NCI-H526 treated with DMSO at 0.1 percent for 48 hours (cell line): ENCODE measurements at places on chromosomes 5 and 9.

GRCh38 chr5:158463188-158463587, 604.2 kb upstream of the CLINT1 start:
- no peak for DNase-seq

DNA sequence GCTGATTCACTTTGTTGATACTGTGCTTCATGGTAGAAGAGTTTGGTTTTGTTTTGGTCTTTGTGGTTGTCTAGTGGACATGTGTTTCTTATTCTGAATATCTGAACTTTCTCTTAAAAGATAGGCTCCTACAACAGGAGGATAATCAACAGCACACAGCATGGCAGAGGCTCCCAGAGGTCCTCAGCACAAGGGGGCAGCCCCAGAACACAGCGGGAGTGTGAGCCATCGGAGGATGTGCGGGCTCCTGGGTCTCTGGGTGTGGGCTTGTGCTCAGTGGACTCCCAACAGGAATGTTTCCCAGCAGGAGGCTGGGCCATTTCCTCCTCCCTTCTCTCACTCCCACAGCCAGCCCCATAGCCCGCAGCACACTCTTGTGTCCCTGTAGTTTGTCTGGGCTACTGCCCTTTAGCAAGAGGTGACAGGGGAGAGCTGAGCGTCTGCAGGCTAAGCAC, 164.3 kb upstream of the OTULINL start:
- no peak for DNase-seq

DNA sequence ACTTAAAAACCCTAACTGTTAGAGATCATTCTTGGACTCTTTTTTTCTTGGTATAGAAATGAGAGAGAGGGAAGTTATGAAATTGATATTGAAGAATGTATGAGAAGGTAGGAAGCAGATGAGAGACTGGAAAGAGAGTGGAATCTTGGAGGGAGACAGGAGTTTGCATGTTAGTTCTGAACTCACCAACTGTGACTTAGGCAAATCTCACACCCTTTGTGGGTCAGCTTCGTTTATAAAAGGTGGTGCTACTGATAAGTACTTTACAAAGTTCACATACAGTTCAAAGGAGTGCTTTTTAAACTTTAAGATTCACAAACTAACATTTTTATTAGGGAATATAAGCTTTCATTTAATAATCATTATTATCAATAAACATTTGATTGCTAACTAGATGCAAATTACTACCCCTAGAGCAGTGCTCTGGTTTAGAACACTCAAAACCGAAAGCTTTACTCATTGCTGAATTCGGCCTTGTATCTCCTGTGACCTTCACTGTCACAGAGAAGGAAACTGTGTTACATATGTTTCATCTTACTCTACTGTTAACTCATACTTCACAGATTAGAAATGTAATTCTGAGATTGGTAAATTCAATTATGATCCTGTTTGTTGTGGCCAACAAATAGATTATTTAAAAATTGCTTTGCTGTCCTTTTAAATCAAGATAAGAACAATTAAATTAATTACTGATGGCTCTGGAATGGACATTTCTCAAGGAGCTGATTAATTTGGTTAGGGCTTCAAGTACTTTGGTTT, 143.2 kb downstream of the RMI1 start:
- peak; percentile 7 for DNase-seq

DNA sequence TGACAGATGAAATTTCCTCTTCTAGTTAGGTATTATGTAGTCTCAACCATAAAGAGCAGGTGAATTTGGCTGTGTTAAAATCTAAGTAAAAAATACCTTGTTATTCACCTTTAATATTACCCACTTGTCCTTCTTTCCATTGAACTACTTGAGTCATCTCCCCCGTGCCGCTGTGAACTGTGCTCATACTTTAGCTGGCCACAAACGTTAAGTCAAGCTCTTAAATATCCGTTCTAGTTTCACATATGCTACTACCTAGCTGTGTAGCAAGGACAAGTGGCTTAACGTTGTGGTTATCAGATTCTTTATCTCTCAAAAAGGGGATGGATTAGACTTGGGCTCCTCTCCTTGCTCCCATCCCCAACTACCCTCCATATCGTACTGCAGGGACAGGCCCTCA, 110.4 kb downstream of the EFNA5 start:
- DNase-seq = no peak

DNA sequence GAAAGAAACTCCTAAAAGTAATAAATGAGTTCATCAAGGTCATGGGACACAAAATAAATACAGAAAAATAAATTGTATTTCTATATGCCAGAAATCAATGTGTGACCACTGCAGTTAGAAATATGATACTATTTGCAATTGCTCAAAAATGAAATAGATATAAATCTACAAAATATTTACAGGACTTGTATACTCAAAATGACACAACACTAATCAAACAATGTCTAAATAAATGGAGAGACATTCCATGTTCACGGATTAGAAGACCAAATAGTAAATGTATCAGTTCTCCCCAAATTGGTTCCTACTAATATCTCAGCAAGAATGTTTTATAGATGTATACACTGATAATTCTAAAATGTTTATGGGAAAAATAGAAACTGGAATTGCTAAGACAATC, 345.3 kb downstream of the NR2F1-AS1 start:
- no peak for DNase-seq

DNA sequence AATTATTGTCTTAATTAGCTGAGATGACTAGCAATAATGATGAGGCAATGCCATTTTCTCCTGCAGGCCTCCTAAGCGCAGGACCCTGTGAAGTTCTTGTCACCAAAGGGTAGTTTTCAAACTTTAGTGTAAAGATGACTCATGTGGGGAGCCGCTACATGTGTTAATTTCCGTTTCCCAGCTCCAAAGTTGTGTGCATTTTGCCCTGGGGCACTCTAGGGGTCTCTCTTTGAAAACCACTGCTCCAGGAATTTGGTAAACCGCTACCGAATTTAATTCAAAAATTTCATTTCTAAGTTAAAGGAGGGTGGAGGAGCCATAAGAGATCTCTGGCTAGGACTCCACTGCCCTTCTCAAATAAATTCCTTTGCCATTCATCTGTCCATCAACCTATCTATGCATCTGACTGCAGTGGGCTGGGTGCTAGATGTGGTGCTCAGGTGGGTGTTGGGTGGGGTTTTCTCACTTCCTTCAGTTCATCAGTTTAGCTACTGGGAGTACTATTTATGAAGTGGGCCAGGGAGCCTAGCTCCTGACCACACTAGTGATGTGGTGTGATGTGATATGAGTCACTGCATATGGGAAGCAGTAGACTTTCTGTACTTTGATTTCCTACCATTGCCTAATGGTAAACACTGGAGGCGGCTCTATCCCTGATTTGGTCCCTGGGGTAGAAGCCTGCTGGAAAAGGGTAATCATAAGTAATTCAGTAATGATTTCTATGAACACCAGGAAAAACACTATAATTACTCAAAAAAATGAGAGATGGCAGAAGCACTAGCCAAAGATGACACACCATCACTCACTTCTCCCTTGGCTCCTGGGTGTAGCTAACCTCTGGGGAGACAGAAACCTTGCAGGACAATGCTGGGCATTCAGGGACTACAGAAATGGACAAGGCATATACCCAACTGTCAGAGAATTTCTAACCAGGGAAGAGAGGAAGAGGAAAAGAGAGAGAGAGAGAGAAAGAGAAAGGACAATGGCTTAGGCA, 4.0 kb upstream of the ZSWIM6 start:
- DNase-seq = no peak

- DNase-seq = no peak
Observed at GRCh38 chr5:157326440-157327005, 60.6 kb downstream of the CYFIP2 start.

DNA sequence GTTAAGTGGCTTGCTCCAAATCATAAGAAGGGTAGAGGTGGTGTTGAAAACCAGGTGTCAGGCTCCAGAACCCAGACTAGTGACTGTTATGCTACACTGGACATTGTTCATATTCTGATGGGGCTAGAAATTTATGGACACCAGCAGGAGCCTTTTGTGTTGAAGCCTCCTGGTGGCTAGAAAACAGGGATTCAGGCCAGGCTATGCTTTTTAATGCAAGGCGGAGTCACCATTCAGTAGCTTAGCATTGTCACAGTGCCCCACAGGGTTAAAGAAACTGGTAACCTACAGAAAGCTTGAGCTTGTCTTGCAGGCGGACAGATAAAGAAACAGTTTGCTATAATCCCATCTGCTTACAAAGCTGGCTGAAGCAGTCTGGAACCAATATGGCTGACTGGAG, 23.0 kb upstream of the GOLM1 start:
- DNase-seq = no peak

DNA sequence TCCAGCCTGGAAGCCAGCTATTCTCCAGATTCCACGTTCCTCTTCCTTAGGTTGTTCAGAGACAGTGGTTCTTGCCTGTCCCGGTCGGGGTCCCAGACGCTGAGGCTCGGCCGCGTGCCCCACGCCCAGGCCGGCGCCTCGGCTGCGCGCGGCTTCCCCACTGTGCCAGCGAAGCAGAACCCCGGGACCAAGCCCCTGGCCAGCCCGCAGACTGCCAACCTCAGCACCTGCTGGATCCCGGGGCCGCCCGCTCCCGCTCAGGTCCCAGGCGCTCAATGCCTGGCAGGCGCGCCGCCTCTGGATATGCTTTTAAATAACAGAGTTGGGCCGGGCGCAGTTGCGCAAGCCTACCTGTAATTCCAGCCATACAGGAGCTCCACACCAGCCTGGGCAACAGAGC, 195.5 kb downstream of the MAN2A1 start:
- DNase-seq = no peak

DNA sequence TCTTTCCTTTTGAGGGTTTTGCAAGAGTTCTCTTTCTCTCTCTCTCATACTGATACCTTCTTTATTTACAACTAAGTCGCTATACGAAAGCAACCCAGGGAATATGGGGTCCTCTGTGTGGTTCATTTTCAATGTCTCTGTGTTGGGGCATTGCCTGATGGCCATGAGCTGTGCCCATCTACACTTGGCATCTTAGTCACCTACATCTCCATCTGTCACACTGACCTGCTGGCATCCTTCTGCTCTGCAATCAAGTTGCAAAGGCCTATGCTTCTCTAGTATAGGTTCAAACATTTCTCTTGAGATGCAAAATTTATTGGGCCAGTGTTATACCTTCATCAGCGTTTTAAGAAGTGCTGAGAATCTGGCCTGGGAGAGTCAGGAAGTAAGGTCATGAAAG, 228.2 kb downstream of the MTRR start:
- no peak for DNase-seq

- DNase-seq = no peak
Observed at GRCh38 chr9:86713470-86713869, 233.8 kb downstream of the GAS1 start.

DNA sequence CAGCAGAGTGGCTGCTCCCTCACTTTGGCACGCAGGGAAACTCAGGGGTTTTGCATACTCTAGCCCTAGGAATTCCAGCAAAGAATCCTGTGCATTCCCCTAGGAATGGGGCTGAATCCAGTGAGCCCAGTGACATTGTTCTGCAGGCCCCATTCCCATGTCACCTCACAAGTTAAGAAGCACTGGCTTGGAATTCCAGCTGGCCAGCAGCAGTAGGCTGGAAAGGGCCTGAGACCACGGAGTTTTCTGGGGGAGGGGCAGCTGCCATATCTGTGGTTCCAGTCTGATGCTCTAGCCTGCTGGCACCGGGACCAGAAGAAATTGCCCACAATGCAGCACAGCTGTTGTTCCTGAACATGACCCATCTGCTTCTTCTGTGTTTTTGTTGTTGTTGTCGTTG, 217.6 kb upstream of the DMRTA1 start:
- no peak for DNase-seq

DNA sequence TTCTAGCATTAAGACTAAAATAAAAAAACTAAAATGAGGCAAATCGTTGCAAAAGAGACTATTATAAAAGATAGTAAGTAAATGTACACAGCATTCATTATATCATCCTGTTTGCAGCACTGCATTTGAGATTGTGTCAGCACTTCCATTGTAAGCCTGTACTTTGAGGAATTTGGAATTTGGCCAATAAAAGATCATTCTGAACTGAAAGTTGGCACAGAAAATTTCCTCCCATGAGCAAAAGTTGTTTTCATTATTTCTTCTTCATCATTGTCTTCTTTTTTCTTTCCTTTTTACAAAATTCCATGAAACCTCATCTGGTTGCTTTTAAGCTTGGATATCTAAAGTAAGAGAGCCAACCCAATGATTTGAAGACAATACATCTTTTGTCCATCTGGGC, 199.3 kb upstream of the ADAMTSL1 start:
- DNase-seq = no peak

GRCh38 chr9:4066682-4067081, 233.2 kb downstream of the GLIS3 start:
- DNase-seq = no peak

DNA sequence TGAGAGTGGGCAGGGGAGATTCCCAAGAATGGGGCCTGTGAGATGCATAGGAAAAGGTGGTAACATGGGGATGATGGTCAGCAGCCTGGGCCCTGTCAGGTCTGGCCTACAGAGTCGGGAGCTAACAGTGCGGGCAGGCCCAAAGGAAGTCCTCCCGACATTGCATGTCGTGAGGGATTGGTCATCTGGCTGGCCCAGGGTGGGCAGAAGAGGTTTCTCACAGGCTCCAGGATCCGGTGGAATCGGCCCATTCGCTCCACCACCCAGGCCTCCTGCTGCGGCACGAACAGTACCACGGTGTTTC, 514 bp downstream of the STOML2 start:
- no peak for DNase-seq

DNA sequence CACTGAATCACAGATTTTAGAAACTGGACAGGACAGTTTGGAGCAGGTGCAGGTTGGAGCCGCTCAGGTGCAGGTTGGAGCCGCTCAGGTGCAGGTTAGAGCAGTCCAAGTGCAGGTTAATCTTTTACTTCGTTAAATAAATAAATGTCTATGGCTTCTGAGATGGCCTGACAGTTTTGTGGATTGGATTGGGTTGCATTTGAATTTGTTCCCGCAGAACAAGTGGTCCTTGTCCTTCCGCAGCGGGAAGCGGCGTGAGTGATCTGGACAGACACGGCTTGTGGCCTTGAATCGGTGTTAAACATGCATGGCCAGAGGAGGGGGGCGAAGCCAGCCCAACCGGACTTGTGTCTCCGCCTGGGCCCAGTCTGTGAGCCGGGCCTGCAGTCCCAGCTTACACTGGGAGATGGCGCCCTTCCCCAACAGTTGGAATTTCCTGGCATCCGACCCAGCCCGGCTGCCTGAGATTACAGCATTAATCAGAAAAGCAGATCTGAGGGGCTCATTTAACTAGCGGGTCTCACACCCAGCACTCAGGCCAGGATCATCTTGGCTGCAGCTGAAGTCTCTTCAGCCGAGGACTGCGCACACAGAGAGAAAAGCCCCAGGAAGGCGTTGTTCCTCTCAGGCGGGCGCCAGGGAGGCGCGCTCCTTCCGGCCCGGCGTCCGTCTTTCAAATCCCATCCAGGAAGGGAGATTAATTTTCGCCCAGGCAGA, 1.5 kb upstream of the OLFM1 start:
- DNase-seq = peak; percentile 29
